ENCODE measurements at places on chromosomes 16 and 17.

- DNase-seq, result no peak
Measured at GRCh38 chr16:2025878-2026460, 733 bp upstream of the NHERF2 start.

GRCh38 chr16:49460786-49461470, 87.3 kb downstream of the C16orf78 start:
- DNase-seq, result no peak

DNA sequence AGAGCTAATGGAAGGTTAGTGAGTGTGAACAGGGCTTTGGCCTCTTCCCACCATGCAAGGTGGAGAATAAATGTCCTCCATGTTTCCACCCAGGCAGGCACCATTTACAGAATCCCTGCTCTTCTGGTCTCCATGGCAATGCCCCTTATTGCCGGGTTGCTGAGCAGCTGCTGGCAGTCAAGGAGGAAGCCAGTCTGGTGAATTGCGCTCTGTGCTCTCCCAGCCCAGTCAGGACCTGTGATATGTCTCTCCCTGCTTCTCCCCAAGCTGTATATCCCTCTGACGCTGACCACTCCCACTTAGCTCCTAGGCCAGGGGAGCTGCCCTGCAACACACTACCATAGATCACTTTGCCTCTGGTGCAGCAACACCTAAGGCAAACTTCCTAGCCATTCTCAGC, 402.1 kb upstream of the ERCC4 start:
- DNase-seq, result no peak

GRCh38 chr17:38728290-38728831, 1.8 kb upstream of the CISD3 start:
- no peak for DNase-seq

- no peak for DNase-seq
Measured at GRCh38 chr17:65193305-65193704, 56.1 kb downstream of the RGS9 start.

GRCh38 chr17:69227541-69227940, 1.1 kb downstream of the ABCA10 start:
- no peak for DNase-seq

DNA sequence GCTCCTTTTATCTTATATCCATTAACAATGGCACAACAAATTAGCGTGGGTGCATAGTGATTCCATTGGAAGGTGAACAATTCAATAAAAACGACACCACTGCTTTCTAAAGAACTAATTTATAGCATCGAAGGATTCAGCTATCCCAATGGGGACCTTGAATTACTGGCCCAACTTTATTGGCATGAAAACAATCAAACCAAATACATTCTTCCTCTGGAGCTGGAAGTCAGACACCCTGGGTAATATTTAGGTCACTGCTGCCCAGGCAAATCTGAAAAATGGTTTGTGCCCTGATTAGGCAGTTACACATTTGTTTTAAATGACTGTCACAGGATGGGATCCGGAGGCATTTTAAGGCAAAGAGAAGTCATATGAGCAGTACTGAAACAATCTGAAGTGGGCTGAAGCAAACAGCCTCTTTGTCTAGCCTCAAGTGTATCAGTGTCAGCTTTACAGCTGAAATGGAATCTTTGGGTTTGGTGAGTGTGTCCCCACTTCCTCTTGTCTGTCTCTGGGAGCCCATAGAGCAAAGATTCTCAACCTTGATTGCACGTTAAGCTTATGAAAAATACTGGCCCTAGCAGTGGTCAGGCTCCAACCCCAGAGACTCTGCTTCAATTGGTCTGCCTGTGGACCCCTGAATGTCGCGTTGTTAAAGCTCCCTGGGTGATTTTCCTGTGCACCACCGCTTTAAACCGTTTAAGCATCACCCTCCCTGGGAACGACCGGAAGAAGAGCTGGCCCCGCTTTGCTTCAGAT, 30.3 kb downstream of the CDK5R1 start:
- DNase-seq, result no peak
